ENCODE measurements at places on chromosomes 7 and 10. TPM values are rescaled to one million over a fixed set of nuclear protein-coding genes. Genes with fewer than 3 reads are reported as not detected.

The SLC26A4 gene
- total RNA-seq: 0.60 TPM

The RAB19 gene
- 0.93 TPM for total RNA-seq

The CTAGE6 gene
- total RNA-seq: 2.9 TPM

The ETV1 gene
- total RNA-seq: 20.0 TPM

The METTL27 gene
- total RNA-seq: 5.9 TPM

The PTPRE gene
- total RNA-seq: 12.6 TPM

The AMPH gene
- 62.7 TPM for total RNA-seq
